ENCODE measurements at places on chromosomes 7 and 10.
A peak's percentile ranks its signal among the peaks of the same experiment; 100 is the strongest.

- DNase-seq = no peak
Observed at GRCh38 chr10:22460531-22461403, 115.5 kb downstream of the SPAG6 start.

DNA sequence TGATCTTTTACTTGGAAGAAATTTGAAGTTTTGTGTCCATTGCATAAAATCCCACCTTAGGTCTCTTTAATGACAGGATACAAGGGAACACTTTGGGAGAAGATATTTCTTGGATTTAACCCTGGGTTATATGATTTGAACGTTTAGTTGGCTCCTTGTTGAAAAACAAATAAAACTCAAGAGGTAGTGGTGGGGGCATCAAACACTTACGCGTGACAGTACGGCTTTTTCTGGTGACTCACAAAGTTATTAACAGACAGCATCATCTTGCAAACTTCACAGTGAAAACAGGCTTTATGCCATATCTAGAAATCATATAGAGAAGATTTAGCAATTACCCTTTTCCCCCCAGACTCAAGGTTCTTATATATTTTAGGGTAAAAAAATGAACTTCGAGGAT, 699 bp downstream of the NRAP start:
- peak; percentile 29 for DNase-seq

DNA sequence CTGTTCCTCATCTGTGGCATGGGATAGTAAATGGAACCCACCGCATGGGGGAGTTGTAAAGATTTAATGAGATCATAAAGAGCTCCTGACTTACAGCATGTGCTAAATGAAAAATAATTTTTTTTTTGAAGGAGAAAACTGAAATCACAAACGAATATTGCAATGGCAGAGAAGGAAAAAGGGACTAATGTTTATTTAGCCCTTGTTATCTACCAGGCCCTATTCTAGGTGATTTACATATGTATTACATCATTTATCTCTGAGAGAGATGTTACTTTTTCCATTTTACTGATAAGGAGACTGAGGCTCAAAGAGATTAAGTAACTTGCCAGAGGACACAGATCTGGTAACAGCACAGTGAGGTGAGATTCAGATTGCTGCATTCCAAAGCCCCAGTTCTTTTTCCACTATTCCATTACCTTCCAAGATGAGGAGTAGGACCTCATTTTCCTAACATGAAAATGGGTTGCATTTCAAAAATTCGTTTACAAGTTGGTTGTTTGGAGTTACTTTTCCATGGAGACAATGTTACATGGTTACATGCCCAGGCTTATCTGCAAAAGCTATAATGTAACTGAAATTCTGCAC, 28.6 kb downstream of the VCL start:
- no peak for DNase-seq

DNA sequence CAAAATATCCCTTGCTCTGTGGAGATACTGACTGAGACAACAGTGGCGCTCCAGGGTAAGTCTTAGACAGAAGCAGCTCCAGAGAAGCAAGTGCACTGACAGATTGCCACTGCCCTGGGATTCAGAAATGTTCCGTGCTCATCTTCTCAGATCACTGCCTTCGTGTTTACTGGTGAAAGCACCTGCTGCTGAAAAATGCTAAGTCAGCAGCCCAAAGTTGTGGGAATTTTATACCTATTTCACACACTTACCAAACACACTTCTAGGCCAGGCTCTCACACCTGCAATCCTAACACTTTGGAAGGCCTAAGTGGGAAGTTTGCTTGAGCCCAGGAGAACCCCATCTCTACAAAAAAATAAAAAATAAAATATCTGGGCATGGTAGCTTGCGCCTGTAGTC, 63.2 kb upstream of the DLX6 start:
- no peak for DNase-seq

DNA sequence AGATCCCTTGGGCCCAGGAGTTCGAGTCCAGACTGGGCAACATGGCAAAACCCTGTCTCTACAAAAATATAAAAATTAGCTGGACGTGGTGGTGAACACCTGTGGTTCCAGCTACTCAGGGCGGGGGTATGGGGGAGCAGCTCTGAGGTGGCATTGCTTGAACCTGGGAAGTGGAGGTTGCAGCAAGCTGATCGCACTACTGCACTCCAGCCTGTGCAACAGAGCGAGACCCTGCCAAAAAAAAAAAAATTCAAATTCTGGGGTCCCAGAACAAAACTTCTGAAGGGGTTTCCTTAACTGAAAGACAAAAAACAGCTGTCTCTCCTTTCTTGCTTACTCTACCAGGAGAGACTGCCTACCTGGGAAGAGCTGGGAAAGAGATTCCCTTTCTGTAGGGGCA, 27.0 kb downstream of the DNMBP start:
- DNase-seq = no peak

- DNase-seq = no peak
Observed at GRCh38 chr7:105319578-105319977, 69.1 kb downstream of the SRPK2 start.

DNA sequence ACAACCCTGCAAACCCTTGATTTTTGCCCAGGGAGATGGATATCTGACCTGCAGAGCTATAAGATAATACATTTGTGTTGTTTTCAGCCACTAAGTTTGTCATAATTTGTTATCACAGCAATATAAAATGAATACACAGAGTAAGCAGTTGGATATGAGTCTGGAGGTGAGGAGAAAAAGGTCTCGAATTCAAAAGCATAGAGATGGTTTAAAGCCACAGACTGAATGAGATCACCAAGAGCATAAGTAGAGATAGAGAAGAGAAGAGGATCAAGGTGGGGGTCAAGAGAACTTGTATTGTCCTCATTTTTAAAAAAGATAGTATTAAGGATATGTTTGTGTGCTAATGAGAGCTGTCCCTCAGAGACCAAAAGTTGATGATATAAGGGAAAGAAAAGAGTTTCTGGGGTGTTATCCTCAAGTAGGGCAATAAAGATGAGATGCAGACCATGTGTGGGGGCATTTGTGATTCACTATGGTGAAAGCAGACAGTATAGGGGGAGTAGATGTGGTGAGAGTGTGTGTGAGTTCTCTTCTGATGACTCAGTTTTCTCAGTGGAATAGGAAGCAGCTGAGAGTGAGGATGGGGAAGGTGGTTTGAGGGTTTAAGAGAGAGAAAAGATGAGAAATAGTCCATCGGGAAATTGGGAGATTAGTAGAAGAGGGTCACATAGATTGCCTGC, 25.8 kb upstream of the PCGF5 start:
- peak; percentile 86 for DNase-seq

DNA sequence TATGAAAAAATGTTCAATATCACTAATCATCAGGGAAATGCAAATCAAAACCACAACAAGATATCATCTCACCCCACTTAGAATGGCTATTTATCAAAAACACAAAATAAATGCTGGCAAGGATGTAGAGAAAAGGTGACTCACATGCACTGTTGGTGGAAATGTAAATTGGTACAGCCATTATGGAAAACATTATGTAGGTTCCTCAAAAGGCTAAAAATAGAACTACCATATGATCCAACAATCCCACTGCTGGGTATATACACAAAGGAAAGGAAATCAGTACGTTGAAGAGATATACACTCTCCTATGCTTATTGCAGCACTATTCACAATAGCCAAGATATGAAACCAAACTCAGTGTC, 50.2 kb downstream of the CDK1 start:
- DNase-seq = no peak

- no peak for DNase-seq
Observed at GRCh38 chr10:113480851-113481502, 71.9 kb upstream of the HABP2 start.

- peak; percentile 36 for DNase-seq
Observed at GRCh38 chr10:96673318-96674099, 46.8 kb downstream of the PIK3AP1 start.

DNA sequence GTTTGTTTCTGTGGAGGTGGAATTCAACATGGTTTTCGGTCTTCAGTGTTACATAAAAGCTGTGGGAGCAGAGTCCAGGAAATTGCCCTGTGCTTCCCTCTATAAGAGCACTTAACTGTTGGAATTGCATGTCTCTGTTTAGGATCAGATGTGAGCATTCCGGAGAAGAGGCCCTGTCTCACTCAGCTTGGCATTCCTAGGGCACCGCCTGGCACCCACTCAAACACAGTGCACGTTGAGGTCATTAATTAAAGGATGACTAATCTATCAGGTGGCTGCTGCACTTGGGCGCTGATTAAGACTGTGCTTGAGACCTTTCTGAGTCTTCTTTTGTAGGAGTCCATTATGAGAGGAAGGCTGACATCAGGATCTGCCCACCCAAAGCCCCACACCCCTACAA, 82.8 kb upstream of the VIPR2 start:
- DNase-seq = no peak

DNA sequence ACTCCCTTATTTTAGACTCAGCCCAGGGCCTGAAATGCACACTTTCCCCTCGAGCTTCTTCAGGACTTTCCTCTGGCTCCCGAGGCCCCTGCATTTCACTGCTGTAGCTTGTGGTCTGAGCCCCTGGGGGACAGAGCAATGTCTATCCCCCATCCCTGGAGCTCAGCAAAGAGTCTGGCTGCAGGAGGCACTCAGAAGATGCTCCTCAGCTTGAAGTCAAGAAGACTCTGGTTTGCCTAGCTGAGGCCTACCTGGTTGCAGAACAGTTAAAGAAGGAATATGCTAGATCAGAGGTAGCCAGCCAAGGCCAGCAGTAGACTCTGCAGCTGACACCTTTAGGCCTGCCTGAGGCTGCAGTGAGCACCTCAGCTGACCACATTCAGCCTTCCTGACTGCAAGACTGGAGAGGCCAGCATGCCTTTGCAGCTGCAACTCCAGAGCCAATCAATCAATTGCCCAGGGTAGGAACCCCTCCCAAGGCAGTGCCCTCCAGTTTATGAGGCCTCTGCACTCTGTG, 36.9 kb upstream of the IKZF1 start:
- no peak for DNase-seq

DNA sequence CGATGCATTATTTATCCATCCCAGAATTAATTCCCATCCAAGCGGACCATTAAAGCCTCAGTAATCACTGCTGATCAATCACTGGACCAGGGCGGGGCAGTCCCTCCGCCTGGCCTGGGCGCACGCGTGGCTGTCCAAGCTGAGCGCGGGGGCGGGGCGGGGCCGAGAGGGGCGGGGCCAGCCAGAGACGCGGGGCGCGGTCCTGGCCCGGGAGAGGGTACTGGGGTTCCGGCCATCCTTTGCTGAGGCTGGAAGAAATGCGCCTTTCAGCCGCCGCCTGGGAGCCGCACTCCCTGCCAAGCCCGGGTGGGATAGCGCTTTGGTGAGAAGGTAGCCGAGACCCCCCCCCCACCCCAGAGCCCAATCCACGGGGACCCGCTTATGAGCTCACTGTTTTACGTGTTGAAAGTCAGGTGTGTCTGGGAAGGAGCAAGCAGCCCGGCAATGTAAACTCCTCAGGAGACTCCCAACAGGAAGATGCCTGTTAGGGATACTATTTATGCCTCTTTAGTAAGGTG, at the start of gene ARHGAP22:
ARHGAP22 (minus strand) TSS at position 83 of the 518 bp plus-strand sequence. CDS start 277 bp downstream, outside the sequence.
- DNase-seq = peak; percentile 81

GRCh38 chr7:93016681-93017381, 100.9 kb downstream of the SAMD9 start:
- peak; percentile 44 for DNase-seq

- no peak for DNase-seq
Observed at GRCh38 chr7:51346126-51346525, 29.5 kb upstream of the COBL start.
